AG08395 (cell line): ENCODE measurements at places on chromosomes 11 and 22.
A peak's percentile ranks its signal among the peaks of the same experiment; 100 is the strongest.

DNA sequence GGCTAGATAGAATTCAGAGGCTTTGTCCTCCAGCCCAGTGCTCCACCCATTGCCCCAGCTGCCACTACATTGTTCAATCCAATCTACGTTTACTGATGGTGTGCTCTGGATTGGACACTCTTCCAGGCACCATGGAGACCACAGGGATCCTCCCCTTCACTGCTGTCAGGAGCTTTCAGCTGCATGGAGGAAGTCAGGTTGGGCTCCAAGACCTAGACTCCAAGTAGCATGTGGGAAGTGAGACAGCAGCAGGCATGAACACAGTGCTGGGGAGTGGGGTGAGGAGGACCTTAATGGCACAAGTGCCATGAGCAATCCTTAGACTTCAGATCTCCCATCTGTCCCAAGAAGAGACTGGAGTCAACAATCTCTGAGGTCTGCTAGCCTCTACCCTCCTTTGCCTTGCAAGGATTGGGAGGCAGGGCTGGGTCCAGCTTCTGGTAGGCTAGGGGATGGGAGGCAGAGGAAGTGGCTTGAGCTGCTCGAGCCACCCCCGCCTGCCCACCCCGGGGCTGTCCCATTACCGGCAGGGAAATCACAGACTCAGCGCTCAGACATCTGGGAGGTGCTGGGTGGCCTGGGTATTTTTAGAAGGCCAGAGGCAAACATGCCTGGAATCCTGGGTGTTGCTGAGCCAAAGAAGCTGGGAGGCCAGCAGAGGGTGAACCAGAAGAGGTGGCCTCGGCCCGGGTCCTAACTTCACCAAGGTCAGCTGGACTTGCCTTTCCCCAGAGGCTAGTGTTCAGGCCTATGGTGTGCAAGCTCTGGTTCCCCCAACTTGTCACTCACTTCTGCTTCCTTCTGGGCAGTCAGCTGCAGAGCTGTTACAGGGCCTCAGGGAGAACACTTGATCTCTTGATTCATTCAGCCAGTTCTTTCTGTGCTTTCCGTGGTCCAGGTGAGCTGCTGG, 15.2 kb upstream of the FCHSD2 start:
- DNase-seq, result peak; percentile 82

- no peak for DNase-seq
Measured at GRCh38 chr22:37781434-37782059, 26.2 kb upstream of the GCAT start.

DNA sequence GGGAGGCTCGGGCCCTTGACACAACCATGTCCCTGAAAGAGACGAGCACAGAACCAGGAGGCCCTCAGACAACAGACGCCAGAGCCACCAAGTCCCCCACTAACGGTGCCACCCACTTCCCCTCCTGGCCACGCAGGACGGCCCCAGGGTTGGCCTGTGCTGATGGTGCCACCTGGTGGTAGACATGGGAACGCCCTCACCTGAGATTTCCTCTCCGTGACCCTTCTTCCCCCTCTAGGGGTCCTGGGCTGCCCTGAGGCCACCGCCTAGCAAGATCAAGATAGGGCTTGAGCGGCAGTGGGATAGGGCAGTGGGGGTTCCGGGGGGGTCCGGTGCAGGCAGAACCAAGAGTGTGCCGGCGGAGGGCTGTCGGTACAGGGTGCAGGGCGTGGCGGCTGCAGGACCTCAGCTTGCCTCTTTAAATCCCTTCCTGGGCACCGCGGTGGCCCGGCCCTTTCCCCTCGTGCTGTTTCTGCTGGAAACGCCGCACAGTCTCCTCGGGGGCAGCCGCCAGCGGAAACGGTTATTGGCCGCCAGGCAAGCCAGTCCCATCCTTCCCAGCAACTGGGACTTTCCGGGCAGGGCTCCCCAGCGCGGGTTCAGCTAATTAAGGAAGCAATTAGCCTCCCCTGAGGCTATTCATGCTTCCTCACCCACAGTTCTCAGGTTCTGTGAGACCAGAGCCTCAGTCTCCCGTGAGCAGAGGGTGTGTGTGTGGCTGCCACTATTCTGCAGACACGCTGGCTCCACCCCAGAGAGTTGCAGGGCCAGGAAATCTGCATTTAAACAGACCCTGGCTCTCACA, 5.5 kb upstream of the NFAM1 start:
- DNase-seq, result peak; percentile 67

DNA sequence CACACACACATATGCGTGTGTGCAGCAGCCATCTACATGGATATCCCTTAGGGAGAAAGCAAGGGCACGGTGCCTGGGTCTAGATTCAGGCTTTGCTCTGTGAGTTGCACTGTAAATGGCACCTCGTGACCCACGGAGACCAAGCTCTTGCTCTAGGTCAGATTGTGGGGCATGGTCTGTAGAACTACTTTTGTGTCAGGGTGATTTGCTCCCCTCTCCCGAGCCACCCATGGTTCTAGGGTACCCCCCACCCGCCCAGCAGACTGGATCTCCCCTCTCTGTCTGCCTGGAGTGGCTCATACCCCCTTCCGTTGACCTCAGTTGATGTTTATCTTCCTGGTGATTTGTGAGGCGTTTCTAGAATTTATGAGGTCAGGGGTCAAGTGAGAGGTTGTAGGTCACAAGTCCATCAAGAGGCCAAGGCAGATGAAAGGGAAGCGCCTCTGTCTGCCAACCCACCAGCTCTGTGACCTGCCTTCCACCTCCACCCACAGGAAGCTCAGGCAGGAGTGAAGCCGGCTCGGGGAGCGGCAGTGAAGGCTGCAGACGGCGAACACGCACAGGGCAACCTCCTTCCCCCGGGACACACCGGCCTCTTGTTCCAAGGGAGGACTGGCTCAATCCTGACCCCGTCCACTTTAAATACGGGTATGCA, 76.2 kb upstream of the TTLL12 start:
- DNase-seq, result no peak

DNA sequence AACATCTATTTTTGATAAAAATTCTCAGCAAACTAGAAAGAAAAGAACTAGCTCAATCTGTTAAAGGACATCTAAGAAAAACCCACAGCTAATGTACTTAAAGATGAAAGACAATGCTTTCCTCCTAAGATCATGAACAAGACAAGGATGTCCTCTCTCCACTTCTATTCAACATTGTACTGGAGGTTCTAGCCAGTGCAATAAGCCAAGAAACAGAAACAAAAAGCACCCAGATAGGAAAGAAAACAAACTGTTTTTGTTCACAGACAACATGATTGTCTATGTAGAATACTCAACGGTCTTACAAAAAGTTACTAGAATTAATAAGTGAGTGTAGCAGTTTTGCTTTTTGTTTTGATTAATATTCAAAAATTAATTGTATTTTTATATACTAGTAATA, 7.8 kb downstream of the CD3D start:
- no peak for DNase-seq

DNA sequence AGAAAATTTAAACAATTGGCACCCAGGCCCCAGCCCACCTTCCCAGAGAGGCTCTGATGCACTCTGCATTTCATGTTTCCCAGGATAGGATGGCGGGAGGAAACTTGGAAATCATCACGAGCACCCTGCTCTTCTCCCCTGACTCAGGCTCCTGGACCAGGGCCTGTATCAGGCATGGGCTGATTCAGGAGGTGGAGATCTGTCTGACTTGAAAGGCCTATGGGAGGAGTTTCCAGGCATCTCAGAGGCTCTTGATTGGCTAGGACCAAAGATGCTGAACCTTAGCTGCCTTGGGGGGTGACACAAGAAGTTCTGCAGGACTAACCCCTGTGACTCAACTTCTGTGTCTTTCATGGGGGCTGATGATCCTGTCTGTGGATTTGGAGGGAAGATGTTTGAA, 106.2 kb downstream of the PKNOX2 start:
- no peak for DNase-seq

- no peak for DNase-seq
Measured at GRCh38 chr11:13225038-13226001, 52.3 kb upstream of the BMAL1 start.

- no peak for DNase-seq
Measured at GRCh38 chr11:76579056-76579751, 91.3 kb downstream of the LRRC32 start.

DNA sequence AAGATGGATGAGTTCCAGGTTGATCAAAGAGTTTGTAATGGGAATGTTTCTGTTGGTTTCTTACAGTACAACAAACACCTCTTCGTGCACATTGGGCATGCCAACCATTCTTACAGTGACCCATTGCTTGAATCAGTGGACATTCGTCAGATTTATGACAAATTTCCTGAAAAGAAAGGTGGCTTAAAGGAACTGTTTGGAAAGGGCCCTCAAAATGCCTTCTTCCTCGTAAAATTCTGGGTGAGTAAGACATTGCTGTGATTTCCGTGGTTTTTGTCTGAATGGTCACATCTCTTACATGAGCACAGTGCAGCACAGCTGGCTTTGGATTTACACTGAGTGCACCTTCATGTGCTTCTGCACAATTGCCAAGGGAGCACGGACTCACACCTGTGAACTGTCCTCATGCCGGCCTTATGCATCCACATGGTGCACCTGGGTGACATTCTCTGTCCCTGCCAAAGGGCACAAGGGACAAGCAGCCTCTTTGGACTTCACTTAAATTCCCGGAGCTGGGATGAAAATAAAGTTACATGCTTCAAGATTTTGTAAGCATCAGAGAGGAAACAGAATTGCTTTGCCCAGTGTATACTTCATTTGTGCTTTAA, 107.1 kb upstream of the RASSF10 start:
- DNase-seq, result peak; percentile 48

DNA sequence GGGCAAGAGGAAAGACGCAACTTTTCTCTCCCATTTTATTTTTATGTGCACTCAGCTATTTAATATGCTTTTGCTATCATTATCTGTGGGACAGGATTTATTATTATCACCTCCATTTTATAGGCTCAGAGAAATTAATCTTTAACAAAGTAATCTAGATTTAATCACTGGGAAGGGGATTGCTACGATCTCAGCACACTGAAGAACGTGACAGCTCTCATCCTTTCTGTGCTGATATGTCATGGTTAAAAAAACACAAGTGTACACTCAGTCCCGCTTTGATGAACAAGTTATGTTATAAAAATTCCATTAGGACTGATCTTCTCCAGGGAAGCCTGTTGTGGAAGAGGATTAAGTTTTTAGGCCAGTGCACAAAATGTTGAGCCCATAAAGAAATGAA, 37.6 kb downstream of the CYB5R2 start:
- no peak for DNase-seq

DNA sequence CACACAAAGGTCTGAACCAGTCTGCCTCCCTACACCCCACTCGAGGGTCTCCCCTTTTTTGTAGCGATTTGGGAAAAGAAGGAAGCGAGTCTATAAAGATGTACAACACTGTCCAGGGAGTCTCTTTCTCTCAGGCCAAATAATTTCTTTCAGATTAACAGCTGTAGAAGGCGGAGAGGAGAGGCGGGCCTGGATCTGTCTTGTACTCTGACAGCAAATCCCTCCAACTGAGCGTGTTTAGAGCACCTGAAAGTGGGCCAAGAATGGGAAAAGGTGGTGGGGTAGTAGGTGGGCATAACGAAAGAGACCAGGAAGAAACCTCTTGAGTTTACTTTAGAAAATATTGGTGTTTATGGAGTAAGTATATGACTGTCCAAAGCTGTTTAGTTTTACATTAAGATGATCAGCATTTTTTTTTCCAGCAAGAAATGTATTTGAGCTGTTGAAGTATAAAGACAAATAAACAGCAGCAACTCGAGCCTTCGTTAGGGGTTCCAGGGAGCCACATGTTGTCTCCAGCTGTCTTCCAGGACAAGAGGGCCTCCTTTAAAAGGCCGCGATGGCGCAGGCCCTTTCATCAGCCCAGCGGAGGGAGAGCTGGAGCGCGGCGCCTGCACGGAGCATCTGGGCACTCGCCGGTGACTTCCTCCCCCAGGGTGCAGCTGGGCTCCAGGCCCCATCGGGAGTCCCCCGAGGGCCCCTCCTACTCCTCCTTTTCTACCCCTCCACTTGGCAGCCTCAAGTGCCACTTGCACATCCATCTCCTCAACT, 34.9 kb downstream of the SCUBE1 start:
- no peak for DNase-seq

DNA sequence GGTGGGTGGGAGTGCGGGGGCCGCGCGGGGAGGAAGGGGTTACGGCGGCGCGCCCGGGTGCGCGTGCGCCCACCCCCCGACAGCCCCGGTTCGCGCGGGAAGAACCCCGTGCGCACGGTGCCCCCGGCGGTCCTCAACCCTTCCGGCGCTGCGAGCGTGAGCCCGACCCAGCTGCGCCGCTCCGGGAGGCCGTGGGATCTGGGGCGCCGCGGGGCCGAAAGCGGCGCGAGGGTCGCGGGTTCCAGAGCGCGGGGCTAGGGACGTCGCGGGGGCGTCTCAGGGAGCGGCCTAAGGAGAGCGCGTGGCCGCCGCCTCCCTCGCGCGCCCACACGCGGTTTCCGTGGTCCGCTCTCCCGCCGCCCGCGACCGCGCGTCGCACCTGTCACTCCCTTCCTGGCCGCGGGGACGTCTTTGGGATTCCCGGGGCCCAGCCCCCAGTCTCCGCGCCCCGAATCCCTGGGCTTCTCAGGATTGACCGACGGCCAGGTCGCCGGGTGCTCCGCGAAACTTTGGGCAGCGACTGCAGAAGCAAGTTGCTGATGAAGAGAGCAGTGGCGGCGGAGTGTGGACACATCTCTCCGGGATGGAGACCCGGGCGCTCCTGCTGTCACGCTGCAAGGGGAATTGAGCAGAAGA, 582 bp downstream of the SREBF2 start:
- DNase-seq, result no peak

DNA sequence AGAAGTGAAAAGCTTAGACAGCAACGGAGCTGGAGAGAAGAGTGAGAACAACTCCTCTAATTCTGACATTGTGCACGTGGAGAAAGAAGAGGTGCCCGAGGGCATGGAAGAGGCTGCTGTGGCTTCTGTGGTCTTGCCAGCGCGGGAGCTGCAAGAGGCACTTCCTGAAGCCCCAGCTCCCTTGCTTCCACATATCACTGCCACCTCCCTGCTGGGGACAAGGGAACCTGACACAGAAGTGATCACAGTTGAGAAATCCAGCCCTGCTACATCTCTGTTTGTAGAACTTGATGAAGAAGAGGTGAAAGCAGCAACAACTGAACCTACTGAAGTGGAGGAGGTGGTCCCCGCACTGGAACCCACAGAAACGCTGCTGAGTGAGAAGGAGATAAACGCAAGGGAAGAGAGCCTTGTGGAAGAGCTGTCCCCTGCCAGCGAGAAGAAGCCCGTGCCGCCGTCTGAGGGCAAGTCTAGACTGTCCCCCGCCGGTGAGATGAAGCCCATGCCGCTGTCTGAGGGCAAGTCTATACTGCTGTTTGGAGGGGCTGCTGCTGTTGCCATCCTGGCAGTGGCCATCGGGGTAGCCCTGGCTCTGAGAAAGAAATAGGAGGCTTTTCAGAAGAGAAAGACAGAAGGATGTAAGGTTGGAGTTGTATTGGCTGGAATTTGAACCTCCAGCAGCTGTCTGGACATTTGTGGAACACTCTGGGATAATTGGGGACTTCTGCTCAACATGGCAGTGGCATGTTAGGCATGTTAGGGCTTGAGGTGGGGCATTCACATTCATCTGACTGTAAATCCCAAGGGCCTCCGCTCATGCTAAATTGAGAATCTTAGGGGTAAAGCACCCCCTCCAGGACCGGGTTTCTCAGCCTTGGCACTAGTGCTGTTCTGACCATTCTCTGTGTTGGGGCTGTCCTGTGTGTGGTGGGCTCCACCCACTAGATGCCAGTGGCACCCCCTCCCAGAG, 47.1 kb downstream of the BID start:
- no peak for DNase-seq
